ENCODE measurements at places on chromosomes 2 and 18.

GRCh38 chr18:62497190-62497772 lies 25.5 kb upstream of the ZCCHC2 start:
- no peak for DNase-seq

GRCh38 chr18:63346031-63346430 lies 21.0 kb downstream of the KDSR start:
- no peak for DNase-seq

GRCh38 chr2:190137561-190137960 lies 75.0 kb upstream of the MSTN start:
- DNase-seq: no peak

GRCh38 chr2:223580951-223581350 lies 21.2 kb downstream of the SCG2 start:
- DNase-seq: peak; percentile 35

- DNase-seq: no peak
Measured at GRCh38 chr2:101520246-101520645, 45.3 kb upstream of the RFX8 start.
